ENCODE measurements at places on chromosomes 11 and 22. TPM values are rescaled to one million over a fixed set of nuclear protein-coding genes. Genes with fewer than 3 reads are reported as not detected.
A peak's percentile ranks its signal among the peaks of the same experiment; 100 is the strongest.

Gene NCAPH2
- 105 TPM for total RNA-seq

DNA sequence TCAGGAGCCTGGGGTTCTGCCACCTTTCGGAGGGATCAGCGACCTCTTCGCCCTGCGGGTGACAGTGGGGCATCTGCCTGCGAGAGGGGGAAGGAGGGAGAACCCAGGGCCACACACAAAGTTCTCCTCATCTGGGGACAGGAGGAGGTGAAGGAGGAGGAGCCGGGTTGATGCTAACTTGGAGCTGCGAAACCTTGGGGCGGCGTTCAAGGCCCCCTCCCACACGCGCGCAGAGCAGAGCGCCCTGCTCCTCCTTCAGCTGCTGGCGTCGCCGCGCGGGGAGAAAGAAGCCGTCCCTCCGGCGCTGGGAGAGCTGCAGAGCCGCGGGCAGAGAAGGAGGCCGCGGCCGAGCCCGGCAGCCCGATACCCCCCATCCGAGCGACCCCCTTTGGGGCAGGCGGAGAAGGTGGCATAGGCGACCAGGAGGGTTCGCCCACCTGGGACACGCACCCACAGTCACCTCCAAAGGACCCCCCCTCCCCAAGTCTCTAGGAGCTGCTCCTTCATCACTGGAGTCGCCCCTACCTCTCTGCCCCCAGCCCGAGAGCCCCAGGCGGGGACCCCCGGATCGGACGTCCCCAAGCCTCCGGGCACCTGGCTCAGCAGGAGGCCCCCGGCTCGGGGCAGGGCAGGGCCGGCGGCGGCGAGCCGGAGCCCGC, at the start of gene RASD2:
RASD2 (plus strand) TSS at position 237 of the 659 bp plus-strand sequence. CDS start 5,979 bp downstream, outside the sequence.
- no peak for DNase-seq

GRCh38 chr11:118846181-118846935, 37.3 kb upstream of the CXCR5 start:
- no peak for DNase-seq

Gene TMEM25
- total RNA-seq, result 5.3 TPM

Gene KCNK4
- total RNA-seq, result not detected

- DNase-seq, result no peak
These were observed 201.2 kb downstream of the PGR start for GRCh38 chr11:100928426-100928825.

- no peak for DNase-seq
These were observed 7.1 kb upstream of the ADORA2A start for GRCh38 chr22:24420072-24420976.

DNA sequence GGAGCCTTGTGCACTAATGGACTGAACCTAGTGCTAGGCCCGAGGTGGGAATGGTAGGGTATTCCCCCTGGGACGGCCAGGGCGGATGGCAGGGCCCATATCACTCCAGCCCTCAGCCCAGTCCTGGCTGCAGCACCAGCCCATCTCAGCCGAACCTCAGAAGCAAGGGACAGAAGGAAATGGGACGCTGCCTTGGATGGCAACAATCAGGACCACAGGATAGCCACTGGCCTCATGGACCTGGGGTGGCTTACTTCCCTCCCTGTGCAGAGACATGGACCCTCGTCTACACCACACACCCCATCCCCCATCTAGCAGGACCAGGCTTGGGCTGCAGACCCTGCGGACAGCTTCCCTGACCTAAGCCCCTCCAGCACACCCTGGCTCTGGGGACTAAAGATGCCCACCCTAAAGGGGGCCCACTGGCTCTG, 24.1 kb downstream of the ARVCF start:
- DNase-seq, result no peak

DNA sequence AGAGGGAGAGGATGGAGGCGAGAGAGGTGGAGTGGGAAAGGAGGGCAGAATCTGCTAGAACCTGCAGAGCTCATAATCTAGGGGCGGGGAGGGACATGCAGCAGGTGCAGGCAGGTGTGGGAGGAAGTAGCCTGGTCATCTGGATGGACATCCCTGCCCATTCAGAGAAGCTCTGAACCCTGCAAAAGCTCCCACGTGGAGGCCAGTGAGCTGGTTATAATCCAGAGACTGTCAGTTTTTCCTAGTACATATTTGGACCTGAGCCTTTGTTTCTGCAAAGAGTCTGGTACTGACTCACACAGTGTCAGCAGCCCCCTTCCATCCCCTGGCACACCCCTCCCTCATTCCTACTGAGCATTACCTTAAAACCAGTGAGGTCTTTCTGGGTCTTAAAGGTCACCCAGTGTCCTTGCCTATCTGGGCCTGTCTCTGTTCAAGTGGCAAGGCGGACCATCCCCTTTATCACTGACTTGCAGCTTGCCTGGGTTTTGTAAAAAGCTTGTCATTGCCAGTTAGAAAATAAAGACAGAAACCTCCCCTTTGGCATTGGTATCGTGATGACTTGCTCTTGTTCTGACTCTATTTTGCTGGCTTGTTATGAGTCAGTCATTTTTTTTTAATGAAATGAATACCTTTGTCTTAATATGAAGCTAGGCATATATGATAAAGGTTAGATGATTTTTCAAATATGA, 26.1 kb downstream of the PTPRJ start:
- peak; percentile 61 for DNase-seq

DNA sequence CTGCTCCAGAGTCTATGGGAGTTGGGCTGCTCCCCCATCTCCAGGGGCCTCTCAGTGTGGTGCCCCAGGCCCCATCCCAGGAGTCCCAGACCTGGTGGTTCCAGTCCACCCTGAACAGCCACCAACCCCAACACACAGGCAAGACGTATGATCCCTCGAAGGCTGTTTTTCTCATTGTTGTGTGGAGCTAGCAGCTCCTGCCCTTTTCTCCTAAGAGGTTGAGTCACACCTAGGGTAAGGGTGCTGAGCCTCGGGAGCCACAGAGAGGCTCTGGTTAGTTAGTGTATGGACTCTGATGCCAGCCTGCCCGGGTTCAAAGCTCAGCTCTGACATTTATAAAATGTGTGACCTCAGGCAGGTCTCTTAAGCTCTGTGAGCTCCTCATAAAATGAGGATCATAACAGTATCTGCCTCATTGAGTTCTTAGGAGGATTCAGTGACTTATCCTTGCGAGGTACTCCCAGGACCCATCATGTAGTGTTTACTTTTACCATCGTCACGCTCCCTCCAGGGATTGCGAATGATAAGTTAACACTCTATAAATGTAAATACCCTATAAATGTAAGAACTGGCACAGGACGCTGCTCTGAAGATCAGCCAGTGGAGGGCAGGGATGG, 47.2 kb downstream of the FBLN1 start:
- DNase-seq, result no peak

DNA sequence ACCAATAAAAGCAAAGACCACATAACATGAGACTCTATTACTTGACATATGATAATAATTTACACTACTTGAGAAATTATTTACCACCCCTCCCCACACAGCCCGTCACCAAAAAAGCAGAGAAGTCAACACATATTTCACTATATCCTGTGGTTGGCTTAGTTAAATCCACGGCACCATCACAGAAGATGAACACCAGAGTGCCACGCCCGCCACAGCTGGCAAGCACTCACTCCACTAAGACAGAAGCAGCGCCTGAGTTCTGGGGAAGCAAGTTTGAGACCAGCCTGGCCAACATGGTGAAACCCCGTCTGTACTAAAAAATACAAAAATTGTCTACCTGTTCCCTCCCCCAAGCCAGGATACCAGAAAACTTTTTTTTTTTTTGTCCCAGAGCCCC, 53.1 kb downstream of the PACSIN2 start:
- no peak for DNase-seq

DNA sequence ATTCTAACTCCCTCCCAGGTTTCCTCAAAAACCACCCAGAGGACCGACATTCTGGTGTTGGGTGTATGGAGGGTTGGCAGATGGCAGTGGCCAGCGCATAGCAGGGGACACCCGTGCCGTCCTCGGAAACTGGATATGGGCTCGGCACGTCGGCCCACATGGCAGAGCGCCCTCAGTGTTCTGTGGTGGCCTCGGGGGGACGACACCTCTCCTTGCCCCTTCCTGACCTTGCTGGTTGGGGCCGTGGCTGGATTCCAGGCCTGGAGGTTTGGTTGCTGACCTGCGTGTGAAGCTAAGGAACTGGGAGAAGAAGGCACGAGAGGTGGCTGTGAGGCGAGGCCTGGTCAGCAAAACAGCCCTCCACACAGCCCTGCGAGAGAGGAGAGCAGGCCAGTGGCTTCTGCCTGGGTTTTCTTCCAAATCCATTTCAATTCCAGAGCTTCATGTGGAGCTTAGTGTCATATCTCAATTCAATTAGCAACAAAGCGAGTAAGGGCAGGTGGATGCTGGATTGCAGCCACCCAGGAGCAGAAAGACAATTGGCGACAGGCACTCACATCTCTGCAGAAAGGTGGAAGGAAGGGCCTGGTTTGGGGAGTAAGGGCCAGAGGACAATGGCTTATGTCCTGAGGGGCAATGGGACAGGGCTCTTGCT, 478.4 kb downstream of the BRD1 start:
- DNase-seq, result no peak

- no peak for DNase-seq
These were observed 63.9 kb upstream of the USP47 start for GRCh38 chr11:11777897-11778296.

- DNase-seq, result no peak
These were observed 3.8 kb upstream of the TMEM123 start for GRCh38 chr11:102456381-102456780.

DNA sequence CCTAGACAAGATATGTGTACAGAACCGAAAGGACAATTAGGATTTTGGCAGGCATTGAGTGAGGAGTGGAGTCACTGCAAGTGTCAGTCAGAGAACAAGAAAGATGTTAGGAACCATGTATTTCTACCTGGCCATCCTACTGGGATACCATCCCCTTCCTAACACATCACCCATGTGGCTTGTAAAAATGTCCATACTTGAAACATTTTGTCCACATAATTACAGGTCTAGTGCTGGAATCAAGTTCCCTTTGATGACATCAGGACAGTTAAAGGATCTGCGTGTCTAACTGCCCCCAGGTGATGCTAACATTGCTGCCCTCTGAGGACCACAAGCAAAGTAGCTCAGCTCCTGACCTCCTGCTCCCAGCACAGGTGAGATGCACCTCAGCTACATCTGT, 31.9 kb upstream of the GGTLC2 start:
- DNase-seq, result no peak

Gene IGSF9B
- 70.8 TPM for total RNA-seq

DNA sequence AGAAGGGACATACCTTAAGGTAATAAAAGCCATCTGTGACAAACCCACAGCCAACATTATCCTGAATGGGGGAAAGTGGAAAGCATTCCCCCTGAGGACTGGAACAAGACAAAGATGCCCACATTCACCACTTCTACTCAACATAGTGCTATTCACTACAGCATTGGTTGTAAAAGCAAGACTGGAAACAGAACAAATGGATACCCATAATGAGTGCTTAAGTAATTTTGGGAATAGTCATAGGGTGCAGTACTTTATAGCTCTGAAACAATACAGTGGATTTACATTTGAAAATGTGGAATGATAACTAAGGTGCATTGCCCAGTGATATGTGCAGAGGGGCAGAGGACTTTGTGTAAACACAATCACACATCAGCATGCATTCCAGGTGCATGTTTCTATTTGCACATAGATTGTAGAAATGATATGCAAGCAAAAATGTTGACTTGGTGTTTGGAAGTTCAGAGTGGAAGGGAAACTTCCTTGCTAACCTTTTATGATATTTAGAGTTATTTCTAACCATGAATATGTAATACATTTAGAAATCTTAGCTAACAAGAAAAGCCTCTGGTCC, 112.3 kb downstream of the IGLL1 start:
- DNase-seq, result no peak

GRCh38 chr11:113436672-113437252, 38.4 kb downstream of the DRD2 start:
- no peak for DNase-seq
